ENCODE measurements at places on chromosomes 4 and X. TPM values are rescaled to one million over a fixed set of nuclear protein-coding genes. Genes with fewer than 3 reads are reported as not detected.
A peak's percentile ranks its signal among the peaks of the same experiment; 100 is the strongest.

DNA sequence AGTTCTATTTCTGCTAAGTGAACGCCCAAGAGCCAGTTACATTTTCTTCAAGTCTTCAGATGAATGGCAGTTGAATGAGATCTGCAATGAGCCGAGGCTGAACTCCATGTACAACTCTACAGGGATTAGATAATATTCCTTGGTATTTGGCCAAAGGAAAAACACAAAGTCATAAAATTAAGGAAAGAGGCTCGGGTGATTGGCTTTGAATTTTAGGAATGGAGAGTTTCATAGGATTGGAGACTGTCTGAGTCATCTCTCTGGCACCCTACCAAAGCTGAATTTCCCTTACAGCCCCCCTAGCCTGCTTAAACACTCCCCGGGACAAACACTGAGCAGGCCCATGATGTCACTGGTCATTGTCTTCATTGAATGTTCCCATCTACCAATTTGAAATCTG, 188.0 kb upstream of the C1QTNF7 start:
- peaks cover 45% of the 10 kb centered on the region for H3K4me1 ChIP-seq
- no peak for DNase-seq
- H3K27ac ChIP-seq, result peak overlapping the region; percentile 16
- H3K36me3 ChIP-seq, result no peaks in the 10 kb centered on the region
- H3K27me3 ChIP-seq, result no peaks in the 10 kb centered on the region
- H3K4me3 ChIP-seq, result no peak overlapping the region

Gene FAM47A
- not detected for total RNA-seq

Gene LGI2
- 2.2 TPM for total RNA-seq

Gene ZXDB
- total RNA-seq, result 8.5 TPM

DNA sequence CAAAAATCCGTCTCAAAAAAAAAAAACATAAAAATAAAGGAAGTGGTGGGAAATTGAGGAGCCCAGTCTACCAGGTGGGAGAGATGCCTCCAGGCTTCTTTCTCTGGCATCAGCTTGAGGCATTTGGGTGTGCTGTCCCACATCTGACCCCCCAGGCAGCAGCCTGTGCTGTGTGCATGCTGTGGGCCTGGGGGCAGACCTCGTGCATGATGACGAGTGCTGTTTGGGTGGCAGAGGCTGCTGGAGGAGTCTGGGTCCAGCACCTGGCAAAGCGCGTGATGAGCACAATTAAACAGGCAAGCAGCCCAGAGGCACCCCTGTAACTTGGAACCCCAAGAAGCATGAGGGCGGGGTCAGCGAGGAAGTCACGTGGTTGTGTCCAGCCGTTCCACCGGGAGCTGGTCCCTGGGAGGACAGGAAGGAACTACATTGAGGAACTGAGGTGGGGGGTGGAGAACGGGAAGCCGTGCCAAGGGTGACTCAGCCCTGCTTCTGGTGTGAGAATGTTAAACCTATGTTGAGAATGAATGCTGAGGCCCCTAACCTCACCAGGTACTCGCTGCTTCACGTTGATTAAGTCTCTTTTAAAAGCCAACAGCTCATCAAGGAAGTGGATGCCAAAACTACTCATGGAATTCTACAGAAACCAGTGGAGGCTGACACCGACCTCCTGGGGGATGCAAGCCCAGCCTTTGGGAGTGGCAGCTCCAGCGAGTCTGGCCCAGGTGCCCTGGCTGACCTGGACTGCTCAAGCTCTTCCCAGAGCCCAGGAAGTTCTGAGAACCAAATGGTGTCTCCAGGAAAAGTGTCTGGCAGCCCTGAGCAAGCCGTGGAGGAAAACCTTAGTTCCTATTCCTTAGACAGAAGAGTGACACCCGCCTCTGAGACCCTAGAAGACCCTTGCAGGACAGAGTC, 6.1 kb downstream of the TACC3 start:
- DNase-seq, result peak; percentile 78
- no peaks in the 10 kb centered on the region for H3K27me3 ChIP-seq
- H3K36me3 ChIP-seq, result peaks cover 8% of the 10 kb centered on the region
- H3K27ac ChIP-seq, result no peak overlapping the region
- no peak overlapping the region for H3K4me3 ChIP-seq
- no peaks in the 10 kb centered on the region for H3K4me1 ChIP-seq

DNA sequence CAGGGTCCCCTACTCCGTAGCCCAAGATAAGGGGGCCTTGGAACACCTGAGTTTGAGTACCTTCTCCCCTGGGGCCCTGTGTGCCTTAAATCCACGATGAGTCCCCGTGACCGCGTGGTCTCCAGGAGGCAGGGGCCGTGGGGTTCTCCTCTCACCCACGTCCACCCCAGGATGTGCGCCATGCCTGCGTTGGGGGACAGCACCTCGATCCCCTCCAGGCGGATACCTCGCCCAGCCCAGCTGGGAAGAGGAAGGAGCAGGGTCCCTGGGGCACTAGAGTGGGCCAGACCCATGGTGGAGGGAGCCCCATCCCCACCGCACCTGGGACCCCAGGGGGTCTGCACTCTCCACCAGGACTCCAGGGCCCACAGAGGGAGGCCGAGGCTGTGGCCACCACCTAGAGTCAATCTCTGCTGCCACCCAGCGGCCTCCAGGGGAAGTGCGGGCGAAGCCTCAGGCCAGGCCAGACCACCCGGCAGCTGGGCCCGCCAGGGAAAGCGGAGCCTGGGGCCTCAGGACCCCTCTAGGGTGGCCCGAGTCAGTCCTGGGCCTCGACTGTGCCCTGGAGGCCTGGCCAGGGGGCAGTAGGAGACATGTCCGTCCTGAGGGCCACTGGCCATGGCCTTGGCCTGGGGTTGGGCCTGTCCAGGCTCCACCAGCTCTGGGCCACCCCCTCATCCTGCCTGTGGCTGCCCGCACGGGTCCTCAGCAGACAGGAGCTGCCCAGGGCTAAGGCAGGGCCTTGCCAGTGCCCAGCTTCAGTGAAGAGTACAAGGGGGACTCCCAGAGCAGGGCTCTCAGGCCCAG, 55.0 kb downstream of the FAM53A start:
- H3K4me3 ChIP-seq, result no peak overlapping the region
- no peaks in the 10 kb centered on the region for H3K36me3 ChIP-seq
- DNase-seq, result no peak
- no peak overlapping the region for H3K27ac ChIP-seq
- H3K4me1 ChIP-seq, result no peaks in the 10 kb centered on the region

Gene DDX60
- total RNA-seq, result 15.3 TPM

GRCh38 chrX:107567370-107567769, 60.9 kb upstream of the PRPS1 start:
- H3K36me3 ChIP-seq, result no peaks in the 10 kb centered on the region
- no peak for DNase-seq
- no peak overlapping the region for H3K27ac ChIP-seq
- H3K4me3 ChIP-seq, result no peak overlapping the region

DNA sequence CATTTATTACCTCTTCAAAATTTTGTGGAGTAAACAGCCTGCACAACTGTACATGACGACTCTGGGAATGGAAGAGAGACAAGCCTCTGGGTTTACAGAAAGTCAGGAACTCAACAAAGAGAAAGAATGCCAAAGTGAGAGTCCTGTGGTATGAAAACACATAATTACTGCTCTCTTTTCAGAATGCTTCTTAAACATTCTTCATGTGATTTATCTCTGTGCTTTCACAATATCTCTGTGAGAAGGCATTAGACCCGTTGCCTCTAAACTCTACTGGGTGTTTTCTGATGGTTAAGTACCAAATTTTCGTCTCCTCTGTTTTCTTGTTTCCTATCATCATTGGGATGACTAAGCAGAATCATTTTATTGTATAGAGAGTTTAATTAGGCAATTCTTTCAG, 966.6 kb upstream of the SLIT2 start:
- no peak overlapping the region for H3K4me3 ChIP-seq
- H3K27me3 ChIP-seq, result no peaks in the 10 kb centered on the region
- no peak overlapping the region for H3K27ac ChIP-seq
- DNase-seq, result no peak
- H3K36me3 ChIP-seq, result no peaks in the 10 kb centered on the region
- H3K4me1 ChIP-seq, result no peaks in the 10 kb centered on the region

Gene PDGFC
- total RNA-seq, result 21.0 TPM

DNA sequence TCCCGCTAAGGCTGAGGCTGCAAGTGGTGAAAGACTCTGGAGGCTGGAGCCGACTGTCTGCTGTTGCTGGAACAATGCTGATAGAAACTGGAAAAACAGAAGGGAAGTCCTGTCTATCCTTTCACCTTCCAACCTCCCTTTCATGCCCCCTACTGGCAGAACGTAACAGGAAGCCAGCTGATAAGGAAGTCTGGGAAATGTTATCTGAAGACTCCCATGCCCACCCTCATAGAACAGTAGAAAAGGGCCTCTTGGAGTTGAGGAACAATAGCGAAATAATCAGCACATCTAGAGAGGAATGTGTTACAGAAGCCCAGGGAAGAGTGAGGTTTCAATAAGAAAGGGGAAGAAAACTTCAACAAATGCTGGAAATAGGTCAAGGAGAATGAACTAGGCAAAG, 117.1 kb upstream of the DKK2 start:
- no peaks in the 10 kb centered on the region for H3K4me1 ChIP-seq
- H3K27ac ChIP-seq, result no peak overlapping the region
- H3K27me3 ChIP-seq, result no peaks in the 10 kb centered on the region
- DNase-seq, result no peak
- no peaks in the 10 kb centered on the region for H3K36me3 ChIP-seq

GRCh38 chr4:5142726-5143125, 91.4 kb downstream of the STK32B start:
- H3K27ac ChIP-seq, result no peak overlapping the region
- no peak overlapping the region for H3K4me3 ChIP-seq
- no peak for DNase-seq
- no peaks in the 10 kb centered on the region for H3K36me3 ChIP-seq
- no peaks in the 10 kb centered on the region for H3K27me3 ChIP-seq

GRCh38 chr4:81422595-81422994, 49.1 kb downstream of the RASGEF1B start:
- H3K4me3 ChIP-seq, result no peak overlapping the region
- no peaks in the 10 kb centered on the region for H3K27me3 ChIP-seq
- no peaks in the 10 kb centered on the region for H3K36me3 ChIP-seq
- DNase-seq, result no peak
- no peak overlapping the region for H3K27ac ChIP-seq

Gene IGFBP7
- total RNA-seq, result 6,655 TPM

DNA sequence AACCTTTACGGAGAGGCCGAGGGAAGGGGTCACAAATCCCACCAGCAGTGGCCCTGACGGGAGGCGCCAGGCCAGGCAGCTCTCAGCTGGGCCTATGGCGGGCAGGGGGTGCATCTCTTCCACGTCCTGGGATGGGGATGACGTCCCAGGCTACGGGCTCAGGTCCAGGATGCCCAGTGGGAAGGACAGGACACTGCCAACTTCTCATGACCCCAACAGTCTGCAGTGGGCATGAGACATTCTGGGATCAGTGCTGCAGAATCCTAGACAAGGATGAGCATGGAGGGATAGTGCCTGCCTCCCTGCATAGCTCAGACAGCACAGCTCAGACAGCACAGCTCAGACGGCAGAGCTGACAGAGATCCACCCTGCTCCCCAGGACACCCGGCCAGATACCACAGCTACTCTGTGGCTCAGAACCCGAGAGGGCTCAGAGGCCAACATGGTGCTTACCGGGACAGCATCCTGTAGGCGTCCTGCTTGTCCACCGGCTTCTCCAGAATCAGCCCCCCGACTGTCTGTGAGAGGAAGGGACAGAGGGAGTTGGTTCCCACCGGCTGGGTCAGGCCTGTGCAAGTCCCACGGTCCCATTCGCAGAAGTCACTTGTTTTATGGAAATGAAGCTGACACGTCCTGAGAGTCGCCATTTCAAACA, 17.3 kb downstream of the ASMTL start:
- DNase-seq, result no peak
- H3K4me1 ChIP-seq, result no peaks in the 10 kb centered on the region
- no peak overlapping the region for H3K27ac ChIP-seq
- no peak overlapping the region for H3K4me3 ChIP-seq
- no peaks in the 10 kb centered on the region for H3K27me3 ChIP-seq

GRCh38 chr4:6177587-6178197, 22.7 kb downstream of the JAKMIP1 start:
- H3K27ac ChIP-seq, result no peak overlapping the region
- H3K4me3 ChIP-seq, result no peak overlapping the region
- no peaks in the 10 kb centered on the region for H3K4me1 ChIP-seq
- no peaks in the 10 kb centered on the region for H3K36me3 ChIP-seq
- H3K27me3 ChIP-seq, result no peaks in the 10 kb centered on the region

DNA sequence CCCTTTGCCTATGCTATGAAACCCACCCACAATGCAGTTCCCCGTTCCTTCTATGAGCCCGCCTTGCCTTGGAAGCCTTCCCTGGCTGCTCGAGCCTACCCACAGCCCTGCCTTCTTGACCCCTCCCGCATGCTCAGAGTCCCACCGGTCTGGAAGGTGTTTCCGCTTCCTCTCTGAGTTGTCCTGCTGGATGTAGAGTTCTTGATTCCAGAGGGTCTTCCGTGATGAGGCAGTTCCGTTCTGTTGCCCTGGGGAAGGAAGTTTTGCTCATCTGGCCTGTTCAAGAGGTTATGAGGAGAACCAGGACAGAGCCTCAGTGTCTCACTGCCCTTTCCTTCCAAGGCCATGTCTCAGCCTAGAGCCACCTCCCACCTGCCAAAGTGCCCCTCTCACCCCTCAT, 7.5 kb downstream of the GPKOW start:
- no peak overlapping the region for H3K4me3 ChIP-seq
- H3K27ac ChIP-seq, result no peak overlapping the region
- no peak for DNase-seq
- H3K27me3 ChIP-seq, result no peaks in the 10 kb centered on the region
- H3K36me3 ChIP-seq, result peaks cover 55% of the 10 kb centered on the region
- H3K4me1 ChIP-seq, result no peaks in the 10 kb centered on the region

Gene CSN2
- not detected for total RNA-seq

DNA sequence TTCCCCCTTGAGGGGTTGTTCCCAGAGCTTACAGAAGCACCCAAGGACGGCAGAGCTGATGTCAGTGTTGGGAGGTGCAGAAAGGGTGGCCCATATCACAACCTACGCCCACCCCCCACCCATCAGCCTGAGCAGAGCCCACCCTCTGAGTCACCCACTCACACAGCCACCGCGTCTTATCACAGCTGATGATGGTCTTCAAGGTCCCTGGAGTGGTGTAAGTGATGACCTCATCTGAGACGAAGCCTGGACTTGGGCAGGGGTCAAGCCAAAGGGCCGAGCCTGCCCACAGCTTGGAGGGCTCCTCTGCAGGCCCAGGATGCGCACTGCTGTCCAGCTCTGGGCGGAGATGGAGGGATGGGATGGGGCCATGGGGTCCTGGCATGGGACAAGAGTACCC, 3.0 kb upstream of the HTRA3 start:
- H3K27ac ChIP-seq, result peak overlapping the region; percentile 12
- no peaks in the 10 kb centered on the region for H3K36me3 ChIP-seq
- no peaks in the 10 kb centered on the region for H3K27me3 ChIP-seq
- peaks cover 6% of the 10 kb centered on the region for H3K4me1 ChIP-seq
- no peak for DNase-seq

DNA sequence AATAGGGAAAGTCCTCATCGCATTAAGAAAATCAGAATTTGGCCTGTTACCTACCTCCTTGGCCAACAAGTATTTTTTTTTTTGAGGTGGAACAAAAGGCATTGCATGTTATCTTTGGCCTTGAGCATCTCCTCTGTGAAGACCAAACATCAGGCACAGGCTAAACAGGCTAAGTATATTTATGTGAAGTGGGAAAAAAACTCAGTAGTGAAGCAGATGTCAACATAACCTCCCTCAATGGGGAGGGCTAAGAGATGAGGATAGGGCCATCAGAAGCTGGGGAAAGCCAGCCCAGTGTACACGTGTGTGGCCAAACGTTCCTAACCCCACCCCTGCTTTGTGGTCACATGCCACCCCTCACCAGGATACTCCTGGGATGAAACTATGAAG, 102.5 kb downstream of the FNIP2 start:
- no peak overlapping the region for H3K4me3 ChIP-seq
- H3K4me1 ChIP-seq, result peaks cover 24% of the 10 kb centered on the region
- H3K27me3 ChIP-seq, result no peaks in the 10 kb centered on the region
- DNase-seq, result no peak
- H3K36me3 ChIP-seq, result peaks cover 24% of the 10 kb centered on the region
- H3K27ac ChIP-seq, result peak overlapping the region; percentile 72

Gene CFP
- 25.4 TPM for total RNA-seq

Measured in ascending aorta (tissue), 2 donors.